ENCODE measurements at places on chromosomes 11 and 22.
A peak's percentile ranks its signal among the peaks of the same experiment; 100 is the strongest.

DNA sequence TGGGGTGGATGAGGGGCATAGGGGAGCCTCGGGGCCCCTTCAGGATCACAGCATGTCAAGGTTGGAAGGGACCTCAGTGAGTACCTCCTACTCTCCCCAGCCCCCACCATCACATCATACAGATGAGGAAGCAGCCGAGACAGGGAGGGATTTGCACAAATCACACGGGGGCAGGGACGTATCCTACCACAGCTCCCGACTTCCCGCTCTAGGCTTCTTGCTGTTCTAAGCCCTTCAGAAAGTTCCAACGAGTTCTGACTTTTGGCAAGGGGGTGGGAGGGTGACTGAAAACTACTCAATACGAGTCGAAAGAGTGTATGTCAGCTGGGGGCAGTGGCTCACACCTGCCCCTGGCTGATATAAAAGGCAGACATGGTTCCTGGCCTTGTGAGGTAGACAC is 4.7 kb upstream of the RAD9A start:
- DNase-seq: no peak

GRCh38 chr11:84145616-84146185 is 859.5 kb upstream of the CCDC90B start:
- no peak for DNase-seq

DNA sequence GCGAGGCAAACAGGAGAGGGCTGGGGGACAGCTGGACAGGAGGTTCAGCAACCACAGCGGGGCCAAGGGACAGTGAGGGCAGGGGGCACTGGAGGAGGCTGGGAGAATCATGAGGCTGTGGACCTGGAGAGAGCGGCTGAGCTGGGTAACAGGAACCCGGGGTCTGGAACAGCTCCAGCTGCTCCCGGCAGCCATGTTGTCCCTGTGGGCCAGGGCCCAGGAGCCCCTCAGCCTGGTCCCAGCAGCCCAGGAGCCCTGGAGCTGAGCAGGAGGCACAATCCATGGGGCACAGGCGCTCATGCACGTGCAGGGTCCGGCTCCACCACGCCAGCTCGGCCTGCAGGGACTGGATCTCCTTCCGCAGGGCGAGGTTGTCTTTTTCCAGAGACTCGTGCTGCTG is 7.4 kb downstream of the BATF2 start:
- no peak for DNase-seq

DNA sequence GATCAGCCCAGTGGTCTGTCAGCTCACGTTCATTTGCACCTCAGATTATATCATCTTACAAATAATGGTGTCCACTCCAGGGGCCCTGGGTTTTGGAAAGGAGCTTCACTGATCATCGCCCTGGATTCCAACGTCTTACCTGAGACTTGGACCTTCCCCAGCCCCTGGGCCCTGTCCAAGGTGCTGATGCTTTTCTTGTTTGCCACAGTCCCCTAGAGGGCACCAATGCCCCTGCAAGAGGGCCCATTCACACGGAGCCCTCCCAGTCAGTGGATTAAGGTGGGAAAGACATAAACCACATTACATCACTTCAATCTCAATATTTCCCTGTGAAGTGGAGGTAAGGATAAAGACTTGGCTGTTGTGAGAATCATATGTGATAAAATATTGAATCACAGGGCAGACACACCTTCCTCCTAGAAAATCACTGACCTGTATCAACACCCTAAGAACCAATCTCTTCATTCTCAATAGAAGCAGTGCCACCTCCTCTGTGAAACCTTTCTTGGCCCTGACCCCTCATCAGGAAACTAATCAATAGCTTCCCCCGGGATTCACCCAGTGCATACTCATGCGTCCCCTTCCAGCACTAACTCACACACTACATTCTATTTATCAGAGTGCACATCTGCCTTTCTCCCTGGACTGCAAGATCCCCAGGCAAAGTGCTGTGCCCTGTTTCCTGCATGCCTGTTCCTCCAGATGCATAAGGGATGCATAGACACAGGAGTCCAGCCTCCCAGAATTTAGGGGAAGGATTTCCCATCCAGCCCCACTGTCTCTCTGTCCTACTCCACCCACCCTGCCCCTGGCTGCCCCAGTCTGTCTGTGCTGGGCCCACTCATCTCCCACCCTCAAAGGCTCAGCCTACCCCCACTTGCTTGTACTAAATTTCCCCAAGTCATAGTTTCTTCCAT is 167.0 kb downstream of the BUD13 start:
- DNase-seq: no peak

DNA sequence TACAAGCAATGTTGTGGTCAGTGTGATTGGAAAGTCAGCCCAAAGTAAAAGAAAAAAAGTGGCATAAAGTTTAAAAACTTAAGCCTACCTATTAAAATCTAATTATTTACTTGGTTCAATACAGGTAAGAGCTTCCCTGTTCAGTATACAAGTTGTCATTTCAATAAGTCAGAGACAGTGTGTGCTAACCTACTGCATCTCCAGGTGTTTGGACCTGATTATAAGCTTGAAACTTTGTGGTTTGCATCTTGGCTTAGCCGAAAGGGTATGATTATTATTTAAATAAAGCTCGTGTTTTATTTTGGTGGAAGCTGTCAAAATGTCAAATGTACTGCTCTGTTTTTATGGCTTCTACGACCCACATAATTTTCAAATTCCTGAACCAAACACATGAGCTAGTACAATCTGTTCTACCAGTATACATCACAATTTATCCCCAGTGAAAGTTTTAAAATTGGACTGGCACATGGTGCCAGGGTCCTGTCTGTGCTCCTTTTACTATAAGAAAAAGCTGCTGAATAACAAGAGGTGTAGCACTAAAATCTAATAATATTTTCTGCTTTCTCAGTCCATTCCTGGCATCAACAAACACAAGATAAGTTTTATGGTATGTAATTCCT is 103.9 kb upstream of the ANO3 start:
- DNase-seq: no peak

GRCh38 chr22:49263101-49263500 is 564.6 kb downstream of the BRD1 start:
- no peak for DNase-seq

DNA sequence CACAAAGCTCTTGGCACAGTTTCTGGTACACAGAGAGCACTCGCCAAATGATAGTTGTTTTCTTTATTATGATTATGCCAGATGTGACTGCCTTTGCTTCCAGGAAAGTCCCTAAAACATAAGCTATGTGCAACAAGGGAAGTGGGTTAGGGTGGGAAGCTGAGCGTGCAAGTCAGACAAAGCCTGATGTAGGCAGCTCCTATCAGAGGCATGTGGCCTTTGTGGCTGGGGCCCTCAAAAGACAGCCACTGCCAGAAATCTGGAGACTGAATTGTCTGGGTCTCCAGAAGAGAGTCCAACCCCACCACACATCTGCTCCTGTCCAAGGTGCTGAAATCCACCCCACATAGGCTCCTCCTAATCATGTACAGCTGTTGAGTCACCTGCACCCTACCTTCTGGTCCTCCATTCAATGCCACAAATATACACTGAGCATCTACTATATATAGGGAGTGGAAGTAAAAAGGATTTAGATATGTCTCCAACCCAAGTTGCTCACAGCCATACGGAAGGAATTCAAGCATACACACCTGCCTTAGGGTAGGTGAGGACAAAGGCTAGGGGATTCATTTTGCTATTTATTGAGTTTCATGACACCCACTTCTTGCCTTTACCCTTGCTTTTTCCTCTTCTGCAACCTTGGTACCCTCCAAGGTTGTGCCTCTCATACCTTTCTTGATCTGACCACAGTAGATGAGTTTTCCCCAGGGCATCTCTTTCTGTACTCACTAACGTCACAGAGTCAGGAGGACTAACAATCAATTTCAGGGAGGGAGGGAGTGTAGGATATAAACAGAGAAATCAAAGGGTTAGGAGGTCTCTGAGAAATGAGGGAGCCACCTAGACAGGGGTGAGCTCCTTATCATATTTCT is 12.4 kb downstream of the SEC14L3 start:
- DNase-seq: no peak

DNA sequence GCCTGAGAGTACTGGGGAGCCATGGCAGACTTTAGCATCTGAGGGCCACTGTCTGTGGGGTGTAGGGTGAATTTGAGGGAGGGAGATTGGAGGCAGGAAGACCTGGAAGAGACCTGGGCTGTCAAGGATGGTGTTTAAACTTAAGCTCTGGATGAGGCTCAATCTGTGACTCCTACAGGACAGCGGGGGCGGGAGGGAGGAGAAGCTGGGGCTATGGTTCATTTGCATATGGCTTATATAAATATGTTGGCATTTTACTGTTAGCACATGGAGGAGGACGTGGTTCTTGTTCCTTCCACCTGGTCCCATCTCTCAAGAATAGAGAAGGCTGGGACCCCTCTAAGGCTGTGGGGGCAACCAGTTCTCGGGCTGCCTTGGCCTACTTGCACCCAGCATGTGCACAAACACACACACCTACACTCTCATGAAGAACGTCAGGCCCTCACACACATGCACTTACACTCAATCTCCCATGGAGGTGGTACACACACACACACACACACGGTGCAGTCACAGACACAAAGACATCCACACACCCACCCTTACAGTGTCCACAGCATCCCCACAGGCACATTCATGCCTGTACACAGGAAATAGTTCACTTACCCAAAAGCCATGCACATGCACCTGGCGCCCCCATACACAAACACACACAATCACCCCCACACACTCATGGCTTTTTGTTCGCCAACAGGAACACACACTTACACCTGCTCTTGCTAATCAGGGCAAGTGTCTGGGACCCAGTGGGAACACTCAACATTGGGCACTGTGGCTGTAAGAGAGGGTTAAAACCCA is 81.3 kb downstream of the PDE2A start:
- DNase-seq: peak; percentile 25

DNA sequence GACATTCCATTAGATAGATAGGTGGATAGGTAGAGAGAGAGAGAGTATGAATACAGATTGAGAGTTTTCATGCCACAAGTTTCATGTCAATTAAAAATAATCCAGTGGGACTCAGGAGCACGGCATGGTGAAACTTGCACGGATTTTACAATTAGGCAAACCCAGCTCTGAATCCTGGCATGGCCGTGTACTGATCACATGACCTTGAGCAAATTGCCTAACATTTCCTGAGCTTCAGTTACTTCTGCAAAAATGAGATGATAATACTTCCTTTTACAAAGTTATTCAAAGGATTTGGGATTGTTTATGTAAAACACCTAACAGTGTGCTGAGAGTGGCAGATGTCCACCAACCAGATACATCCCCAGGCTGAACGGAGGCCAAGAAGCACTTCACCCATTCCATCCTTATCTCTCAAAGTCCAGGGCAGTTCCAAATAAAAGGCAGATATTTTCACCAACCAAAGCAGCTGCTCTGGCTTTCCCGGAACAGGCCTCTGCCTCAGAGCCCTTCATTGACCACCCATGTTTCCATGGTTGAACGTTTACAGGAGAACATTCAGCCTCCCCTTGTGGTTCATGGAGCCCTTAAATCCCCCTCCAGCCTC is 17.9 kb downstream of the APLNR start:
- DNase-seq: no peak

DNA sequence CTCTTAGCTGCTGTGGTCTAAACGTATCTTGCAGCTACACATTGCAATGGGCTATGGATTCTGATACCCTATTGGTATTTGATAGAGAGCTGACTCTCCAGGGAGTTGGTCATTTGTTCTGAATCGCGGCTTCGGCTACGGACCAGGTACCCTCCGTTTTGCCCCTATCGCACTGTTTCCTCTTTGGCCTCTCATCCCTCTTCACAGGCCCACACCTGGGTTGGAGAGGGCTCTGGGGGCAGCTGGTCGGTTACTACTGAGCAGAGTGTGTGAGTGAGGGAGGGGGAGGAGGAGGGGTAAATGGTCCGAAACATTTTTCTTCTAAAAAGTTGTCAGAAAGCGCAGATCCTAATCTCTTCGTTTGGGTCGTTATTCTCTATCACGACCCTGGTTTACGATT is 48.8 kb upstream of the HSD17B12 start:
- DNase-seq: no peak

GRCh38 chr22:42716649-42717127 is 4.0 kb downstream of the A4GALT start:
- DNase-seq: no peak

- no peak for DNase-seq
Observed at GRCh38 chr22:30947816-30948454, 20.6 kb downstream of the MORC2 start.
